ENCODE measurements at places on chromosomes 2 and 18.
A peak's percentile ranks its signal among the peaks of the same experiment; 100 is the strongest.

GRCh38 chr18:75246721-75247610, 36.4 kb downstream of the TSHZ1 start:
- DNase-seq = peak; percentile 31

DNA sequence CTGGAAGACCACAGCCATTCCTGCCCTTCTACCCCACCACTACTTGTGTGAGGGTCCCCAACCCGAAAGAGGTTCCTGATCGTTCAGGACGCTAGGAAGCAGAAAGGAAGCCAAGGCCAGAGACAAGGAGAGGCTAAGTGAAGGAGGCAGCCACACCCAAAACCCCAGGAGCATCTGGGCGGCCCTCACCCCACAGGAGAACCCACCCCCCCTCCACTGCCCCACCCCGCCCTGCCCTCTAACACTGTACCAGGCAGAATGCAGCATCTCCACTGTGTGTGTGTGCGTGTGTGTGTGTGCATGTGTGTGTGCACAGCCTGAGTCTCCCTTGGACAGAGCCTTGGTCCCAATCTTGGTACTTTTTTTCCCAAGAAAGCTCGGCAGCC, 207.5 kb upstream of the HAAO start:
- DNase-seq = no peak

DNA sequence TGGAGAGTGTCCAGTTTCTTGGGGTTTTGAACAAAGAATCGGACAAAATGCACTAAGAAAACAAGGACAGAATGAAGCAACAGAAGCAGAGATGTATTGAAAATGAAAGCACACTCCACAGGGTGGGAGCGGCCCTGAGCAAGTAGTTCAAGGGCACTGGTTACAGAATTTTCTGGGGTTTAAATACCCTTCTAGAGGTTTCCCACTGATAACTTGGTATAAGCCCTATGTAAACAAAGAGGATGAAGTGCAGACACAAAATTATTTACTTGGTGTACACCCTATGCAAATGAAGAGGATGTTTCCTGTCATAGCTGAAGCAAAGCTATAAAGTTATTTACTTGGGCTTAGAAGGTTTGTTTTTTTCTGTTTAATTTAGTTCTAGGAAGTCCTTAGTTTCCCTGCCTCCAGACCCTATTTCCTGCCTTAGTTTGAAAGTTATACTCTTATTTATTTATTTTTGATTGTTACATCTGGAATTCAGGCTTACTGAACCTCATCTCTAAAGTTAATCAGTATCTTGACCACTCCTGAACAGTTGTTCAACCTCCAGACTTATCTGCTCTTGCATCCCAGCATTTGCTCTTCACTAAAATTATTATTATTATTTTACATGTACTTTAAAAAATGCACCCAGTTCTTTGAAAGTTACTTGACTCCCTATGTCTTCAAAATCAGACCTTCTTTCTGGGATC, 193.5 kb downstream of the SPP2 start:
- no peak for DNase-seq

DNA sequence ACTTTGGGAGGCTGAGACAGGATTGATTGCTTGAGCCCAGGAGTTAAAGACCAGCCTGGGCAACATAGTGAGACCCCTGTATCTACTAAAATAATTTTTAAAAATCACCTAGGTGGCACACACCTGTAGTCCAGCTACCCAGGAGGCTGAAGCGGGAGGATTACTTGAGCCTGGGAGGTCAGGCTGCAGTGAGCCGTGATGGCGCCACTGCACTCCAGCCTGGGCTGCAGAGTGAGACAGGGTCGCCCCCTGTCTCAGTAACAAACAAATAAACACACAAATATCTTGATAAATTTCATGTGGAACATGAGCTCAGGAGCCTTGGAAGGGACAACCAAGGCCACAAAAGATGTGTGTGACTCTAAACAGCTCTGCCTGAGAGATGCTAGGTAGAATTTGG, 11.7 kb upstream of the ANKRD53 start:
- DNase-seq = no peak

GRCh38 chr2:190846746-190847145, 33.9 kb upstream of the GLS start:
- no peak for DNase-seq

All from fibroblast of skin of right biceps (primary cell).